ENCODE measurements at places on chromosomes 2 and 18.

DNA sequence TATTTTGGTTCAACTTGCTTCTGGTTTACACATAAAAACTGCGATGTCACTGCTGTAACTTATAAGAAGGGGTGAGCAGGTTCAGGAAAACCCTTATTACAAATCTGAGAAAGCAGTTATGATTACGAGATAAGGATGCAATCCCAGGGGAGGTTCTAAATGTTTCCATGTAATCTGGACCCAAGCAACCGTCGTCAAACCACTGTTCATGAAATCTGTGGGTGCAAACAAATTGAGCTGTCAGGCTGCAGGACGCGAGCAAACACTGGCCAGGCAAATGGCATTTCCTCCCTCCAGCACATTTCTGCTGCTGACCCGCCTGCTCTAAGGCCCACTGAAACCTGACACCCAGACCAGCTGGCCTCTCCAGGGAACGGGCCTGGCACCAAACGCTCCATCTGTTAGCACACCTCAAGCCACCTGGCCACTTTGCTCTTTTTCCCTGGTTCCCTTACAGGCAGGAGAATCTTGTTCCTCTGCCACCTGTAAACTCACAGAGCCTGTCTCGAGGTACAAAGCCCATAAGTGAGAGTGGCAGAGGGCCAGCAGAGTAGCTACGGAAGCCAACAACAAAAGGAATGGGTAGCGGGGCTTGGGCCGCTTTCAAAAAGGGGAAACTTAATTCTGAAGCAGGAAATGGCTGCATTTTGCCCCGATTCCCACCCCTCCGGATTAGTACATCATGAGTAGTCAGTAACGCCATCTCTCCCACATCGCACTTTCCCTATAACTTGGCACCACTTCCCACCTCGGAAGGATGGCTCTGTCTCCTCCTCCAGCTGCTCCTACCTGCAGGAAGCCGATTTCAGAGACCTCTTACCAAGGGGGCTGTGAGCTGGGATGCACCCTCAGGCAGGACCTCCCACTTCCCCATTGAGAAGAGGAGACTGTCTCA lies 26.5 kb downstream of the CRACDL start:
- DNase-seq = no peak

DNA sequence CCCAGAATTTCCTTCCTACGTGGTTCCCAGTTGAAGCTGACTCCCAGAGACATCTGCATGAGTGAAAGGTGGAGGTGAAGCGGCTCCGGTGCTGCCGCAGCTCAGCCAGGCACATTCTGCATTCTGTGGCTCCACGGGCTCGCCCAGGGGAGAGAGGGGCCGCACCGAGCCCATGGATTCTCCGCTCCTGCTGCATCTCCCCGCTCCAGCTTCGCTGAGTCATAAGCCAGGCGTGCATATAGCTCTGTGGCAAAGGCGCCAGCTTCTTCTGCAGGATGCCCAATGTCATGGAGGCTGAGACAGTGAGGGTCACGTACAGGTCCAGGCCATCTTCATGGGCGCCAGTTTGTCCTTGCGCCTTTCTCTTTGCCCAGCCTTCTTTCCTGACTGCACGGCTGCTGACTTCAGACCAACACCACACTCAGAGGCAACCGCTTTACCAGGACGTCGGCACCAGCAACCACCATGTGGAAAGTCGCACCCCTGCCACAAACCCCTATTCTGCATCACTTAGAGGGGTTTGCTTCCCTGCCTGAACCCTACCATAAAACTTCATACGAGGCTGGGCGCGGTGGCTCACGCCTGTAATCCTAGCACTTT lies 215.7 kb downstream of the MGAT5 start:
- no peak for DNase-seq

GRCh38 chr2:135190799-135191198 lies 138.7 kb downstream of the RAB3GAP1 start:
- no peak for DNase-seq

DNA sequence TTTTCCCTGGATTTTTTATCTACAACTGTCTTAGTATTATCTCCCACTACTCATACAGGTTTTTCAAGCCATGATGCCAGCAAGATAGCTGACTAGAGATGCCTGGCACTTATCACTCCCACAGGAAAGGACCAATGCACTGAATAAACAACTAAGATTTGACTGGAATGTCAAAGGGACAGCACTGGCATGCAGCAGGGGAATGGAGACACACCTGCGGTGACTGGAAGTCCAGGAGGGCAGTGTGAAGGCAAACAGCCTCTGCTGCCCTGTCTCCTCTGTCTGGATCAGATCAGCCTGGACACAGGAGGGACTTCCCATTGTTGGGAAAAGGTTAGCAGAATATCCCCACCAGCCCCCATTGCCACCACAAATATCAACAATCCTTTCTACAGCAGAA lies 85.1 kb downstream of the TMEM237 start:
- no peak for DNase-seq

- DNase-seq = peak; percentile 66
Measured at GRCh38 chr2:86396291-86396785, 44.8 kb upstream of the KDM3A start.

DNA sequence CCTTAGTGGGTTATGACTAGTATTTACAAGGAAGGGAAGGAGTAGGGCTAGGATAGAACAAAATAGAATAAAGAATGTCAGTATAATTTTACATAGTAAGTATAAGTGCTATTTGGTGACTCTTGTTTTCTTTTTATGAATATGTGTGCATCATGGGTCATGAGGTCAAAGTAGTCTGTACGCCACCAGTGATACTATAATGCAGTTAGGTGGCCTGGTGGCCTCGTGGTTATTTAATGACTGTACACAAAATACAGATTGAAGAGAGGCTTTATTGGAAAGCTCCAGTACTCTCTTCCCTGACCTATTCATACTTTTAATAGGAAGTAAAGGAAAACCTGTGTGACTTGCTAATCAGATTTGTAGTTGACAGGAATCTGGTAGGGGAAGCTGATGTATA lies 27.3 kb downstream of the CAB39 start:
- no peak for DNase-seq

GRCh38 chr2:121961761-121962160 lies 206.3 kb downstream of the TSN start:
- DNase-seq = no peak

DNA sequence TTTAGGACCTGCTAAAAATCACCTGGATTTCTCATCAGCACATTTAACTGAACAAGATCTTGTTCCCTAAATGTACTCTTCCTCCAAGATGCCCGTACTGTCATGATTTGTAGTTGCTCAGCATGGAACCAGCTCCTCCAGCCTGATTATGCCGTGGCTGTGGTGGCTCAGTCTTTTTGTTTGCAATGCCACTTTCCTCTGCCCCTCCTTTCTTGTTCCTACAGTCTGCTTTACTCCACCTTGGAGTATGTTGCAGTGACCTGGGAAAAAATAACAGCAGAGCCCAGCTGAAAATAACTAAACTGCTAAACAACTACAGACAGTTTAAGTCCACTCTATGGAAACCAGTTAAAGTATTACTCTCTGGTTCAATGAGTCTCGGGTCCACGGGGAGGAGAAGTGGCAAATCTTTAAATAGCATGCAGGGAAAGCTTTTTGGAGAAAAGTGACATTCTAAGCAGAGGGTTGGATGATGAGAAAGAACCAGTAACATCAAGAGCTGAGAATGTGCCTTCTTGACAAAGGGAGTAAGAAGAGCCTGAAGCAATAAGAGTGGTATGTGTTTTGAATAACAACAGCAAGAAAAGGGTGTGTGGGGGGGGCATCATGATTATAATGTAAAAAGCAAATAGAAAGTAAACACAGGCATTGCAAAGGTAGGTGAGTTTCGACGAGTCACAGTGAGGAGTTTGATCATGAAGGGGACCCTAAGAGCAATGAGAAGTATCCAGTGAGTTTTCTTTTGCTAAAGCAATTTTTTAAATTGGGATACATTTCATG lies 225.7 kb downstream of the TMX3 start:
- DNase-seq = no peak

DNA sequence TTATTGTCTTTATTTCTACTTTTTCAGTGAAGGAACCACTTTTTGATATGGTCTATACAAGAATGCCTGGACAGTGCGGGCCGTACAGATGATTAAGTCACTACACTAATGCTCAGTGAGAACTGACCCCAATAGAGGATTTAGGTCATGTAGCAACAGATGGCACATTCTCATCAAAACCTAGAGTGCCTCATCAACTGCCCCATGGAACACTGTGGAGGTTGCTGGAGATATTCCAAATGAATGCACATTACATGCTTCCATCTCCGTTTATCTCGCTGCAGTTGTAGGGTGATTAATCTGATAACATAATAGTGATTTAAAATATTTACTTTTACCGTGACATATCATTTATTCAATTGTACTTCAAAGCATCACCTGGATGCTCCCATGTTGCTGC lies 41.8 kb upstream of the COPS8 start:
- no peak for DNase-seq

GRCh38 chr2:127047716-127048617 lies 59.0 kb downstream of the BIN1 start:
- DNase-seq = no peak

DNA sequence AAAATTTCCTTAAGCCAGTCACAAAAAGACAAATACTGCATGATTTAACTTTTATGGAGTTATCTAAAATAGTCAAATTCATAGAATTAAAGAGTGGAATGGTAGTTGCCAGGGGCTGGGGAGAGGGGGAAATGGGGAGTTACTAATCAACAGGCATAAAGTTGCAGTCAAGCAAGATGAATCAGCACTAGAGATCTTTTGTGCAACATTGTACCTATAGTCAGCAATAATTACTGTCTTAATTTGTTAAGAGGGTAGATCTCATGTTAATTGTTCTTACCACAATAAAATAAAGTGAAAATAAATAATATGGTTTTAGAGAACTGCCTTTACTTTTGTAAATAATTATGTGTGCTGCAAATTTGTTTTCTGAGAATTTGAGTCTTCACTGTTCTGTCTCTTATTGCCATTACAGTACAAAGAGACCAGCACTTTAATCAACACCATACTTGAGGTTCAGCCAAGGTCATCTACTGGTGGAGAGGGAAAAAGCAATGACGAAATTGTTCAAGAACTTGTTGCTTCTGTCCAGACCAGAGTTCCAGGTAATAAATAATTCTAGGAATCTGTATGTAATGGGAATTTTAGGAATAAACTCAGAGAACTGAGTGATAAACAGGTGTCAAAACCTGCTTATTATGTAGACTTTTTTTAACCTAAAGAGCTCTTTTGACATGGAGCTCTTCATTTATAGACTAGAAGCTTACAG lies 75.5 kb downstream of the TRABD2A start:
- no peak for DNase-seq

DNA sequence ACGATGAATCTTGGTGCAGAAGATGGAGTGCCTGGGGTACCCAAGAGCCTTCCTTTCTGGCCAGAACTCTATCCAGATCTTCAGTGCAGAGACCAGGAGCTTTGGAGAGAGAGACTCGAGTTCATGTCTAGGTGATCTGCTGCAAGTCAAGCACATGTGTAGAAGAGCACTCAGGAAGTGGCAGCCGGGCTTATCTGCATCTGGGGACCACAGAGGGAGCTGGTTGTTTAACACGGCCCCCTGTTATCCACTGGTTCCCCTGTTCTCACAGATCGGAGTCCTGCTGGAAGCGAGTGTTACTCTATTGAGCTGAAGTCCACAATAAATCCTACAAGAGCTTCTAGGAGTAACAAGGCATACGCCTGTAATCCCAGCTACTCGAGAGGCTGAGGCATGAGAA lies 128.3 kb downstream of the ACOXL start:
- no peak for DNase-seq

GRCh38 chr2:165933211-165933910 lies 20.2 kb downstream of the TTC21B start:
- DNase-seq = no peak

DNA sequence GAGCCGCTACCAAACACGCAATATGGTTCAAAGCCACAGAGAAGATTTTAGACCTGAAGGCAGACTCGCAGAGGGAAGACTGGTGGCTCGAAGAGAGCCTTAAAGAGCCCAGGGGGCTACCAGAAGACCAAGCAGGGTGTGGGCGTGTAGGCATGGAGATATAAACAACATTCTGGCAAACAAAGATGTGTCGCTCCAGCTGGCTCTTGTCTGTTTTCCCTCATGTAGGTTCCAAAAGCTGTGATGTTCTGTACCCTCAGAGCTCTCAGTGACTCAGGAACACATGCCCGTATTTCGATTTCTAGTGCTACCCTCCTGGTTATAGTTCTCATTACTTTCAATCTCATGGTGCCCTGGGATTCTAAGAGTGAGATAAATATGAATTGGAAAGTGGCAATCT lies 44.5 kb downstream of the DOCK10 start:
- DNase-seq = no peak

- no peak for DNase-seq
Measured at GRCh38 chr2:143258126-143258892, 129.1 kb downstream of the ARHGAP15 start.

- DNase-seq = no peak
Measured at GRCh38 chr2:207121784-207122183, 44.0 kb downstream of the KLF7 start.

GRCh38 chr2:221571025-221571550 lies 1.0 kb downstream of the EPHA4 start:
- DNase-seq = no peak

DNA sequence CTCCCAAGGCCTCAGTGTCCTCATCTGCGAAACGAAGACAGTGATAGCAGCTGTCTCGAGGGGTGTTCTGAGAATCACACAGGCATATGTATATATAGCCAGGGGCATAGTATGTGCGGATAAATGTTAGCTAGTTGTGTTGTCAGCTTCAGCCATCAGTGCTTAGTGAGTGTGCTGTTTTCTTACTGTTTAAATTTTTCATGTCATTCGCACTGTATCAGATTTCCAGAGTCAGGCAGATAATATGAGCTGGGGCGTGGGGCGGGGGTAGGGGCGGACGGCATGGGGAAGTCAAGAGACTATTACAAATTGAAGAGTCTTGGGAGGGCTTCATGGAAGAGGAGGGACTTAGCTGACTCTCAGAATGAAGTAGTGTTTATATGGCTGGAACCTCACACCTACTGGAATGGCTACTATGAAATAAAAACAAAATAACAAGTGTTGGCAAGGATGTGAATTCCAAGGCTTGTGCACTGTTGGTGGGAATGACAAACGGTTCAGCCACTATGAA lies 7.0 kb downstream of the TRAPPC12 start:
- DNase-seq = no peak

GRCh38 chr18:321865-322467 lies 54.1 kb upstream of the THOC1 start:
- DNase-seq = no peak

DNA sequence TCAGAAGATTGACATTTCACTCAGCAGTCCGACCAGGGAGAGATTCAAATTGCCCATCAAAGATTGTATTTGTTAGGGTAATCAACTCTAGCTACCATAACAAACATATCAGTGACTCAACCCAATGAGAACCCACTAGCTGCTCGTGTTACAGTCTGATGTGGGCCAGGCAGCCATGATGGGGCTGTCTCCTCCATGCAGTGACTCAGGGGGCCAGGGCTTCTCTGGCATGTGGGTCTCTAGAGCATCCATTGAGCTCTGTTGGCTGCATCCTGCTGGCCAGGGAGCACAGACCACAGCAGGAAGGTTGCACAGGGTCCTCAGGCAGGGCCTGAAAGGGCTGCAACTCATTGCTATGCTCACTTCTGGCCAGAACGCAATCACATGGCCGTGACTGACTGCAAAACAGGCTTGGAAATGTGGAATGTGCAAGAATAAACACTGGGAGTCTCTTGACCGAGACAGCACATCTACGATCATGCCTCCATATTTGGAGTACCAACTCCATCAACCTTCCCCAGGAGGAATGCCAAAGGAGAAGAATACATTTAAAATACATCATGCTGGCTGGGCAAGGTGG lies 216.8 kb downstream of the EIPR1 start:
- DNase-seq = no peak

- no peak for DNase-seq
Measured at GRCh38 chr18:63881851-63882250, 5.7 kb upstream of the SERPINB2 start.

Measured in MV-4-11 (cell line).